ENCODE measurements at places on chromosomes 1 and 21. TPM values are rescaled to one million over a fixed set of nuclear protein-coding genes. Genes with fewer than 3 reads are reported as not detected.

DNA sequence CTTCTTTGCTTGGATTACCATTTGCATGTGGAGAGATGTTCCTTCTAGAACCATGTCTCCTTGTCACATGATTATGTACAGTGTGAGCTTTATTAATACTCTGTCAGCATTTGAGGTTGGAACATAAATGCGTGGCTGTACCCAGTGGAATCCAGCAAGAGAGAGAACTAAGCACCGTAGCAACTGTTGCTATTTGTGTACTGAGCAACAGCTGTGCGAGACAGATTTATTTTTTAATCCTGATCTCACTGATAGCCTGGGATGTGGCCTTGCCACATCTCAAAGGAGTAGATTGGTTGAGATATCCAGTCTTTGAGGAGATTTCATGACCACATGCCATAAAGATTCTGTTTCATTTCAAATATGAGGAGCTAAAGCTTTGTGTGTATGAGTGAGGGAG, 43.4 kb downstream of the KIF1B start:
- no peak overlapping the region for H3K4me3 ChIP-seq
- peaks cover 4% of the 10 kb centered on the region for H3K36me3 ChIP-seq
- peaks cover 21% of the 10 kb centered on the region for H3K4me1 ChIP-seq
- no peaks in the 10 kb centered on the region for H3K27me3 ChIP-seq
- no peak overlapping the region for H3K27ac ChIP-seq

DNA sequence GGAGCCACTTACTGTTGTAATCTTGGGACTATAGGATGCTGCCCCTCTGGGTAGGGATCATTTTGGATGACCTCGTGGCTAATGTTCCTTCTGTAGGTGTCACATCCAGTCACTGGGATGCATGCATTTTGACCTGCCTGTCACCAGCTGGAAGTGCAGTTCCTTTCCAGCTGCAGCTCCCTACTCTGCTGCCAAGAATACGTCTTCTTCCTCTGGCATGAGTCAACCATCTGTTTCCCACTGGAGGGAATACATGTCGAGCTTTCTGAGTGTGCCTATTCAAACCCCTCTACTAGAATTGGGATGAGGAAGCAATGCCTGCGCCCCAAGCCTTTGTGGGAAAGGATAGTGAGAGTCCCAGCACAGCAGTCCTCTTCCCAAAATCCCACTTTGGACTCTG, 415.5 kb upstream of the ADAMTS5 start:
- no peaks in the 10 kb centered on the region for H3K4me1 ChIP-seq
- no peak overlapping the region for H3K27ac ChIP-seq
- DNase-seq: no peak
- H3K36me3 ChIP-seq: no peaks in the 10 kb centered on the region

The B4GALT2 gene
- 26.1 TPM for total RNA-seq

The RNU1-3 gene
- 1,409 TPM for total RNA-seq

DNA sequence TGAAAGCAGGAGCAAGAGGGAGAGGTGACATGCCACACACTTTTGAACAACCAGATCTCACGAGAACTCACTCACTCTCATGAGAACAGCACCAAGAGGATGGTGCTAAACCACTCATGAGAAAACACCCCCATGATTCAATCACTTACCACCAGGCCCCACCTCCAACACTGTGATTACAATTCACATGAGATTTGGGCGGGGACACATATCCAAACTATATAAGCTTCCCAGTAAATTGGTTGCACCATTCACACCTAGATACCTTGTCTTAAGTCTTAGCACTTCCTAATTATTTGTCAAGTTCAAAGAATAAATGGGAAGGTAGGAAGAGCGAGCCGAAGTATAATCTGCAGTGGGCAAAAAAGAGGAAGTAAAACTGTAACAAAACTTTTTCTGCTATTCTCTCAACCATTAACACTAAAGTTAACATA, 34.3 kb downstream of the AMY1C start:
- no peaks in the 10 kb centered on the region for H3K36me3 ChIP-seq
- no peak overlapping the region for H3K4me3 ChIP-seq
- H3K27me3 ChIP-seq: no peaks in the 10 kb centered on the region
- H3K4me1 ChIP-seq: no peaks in the 10 kb centered on the region
- no peak overlapping the region for H3K27ac ChIP-seq

GRCh38 chr1:181936269-181936668, 125.2 kb downstream of the ZNF648 start:
- H3K36me3 ChIP-seq: no peaks in the 10 kb centered on the region
- H3K27me3 ChIP-seq: no peaks in the 10 kb centered on the region

DNA sequence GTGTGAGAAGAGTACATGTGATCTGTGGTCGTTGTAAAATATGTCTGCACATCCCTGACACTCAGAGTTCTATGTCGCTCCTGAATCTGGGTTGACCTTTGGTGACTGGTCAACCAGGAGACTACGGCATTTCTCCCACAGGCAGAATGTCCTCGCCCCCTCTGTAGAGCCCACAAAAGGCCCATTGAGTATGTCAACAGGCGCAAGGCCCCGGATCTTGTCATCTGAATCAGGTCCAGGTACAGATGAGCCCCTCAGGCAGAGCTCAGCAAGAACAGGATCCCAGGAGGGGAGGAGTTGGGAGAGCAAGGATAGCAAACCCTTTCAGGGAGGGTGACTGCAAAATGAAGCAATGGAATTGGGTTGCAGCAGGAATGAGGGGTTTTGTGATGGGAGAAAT, 126.5 kb downstream of the MATN1 start:
- no peak for DNase-seq
- H3K27me3 ChIP-seq: peaks cover 11% of the 10 kb centered on the region
- H3K36me3 ChIP-seq: no peaks in the 10 kb centered on the region
- H3K4me3 ChIP-seq: no peak overlapping the region

The SMYD2 gene
- 32.8 TPM for total RNA-seq

DNA sequence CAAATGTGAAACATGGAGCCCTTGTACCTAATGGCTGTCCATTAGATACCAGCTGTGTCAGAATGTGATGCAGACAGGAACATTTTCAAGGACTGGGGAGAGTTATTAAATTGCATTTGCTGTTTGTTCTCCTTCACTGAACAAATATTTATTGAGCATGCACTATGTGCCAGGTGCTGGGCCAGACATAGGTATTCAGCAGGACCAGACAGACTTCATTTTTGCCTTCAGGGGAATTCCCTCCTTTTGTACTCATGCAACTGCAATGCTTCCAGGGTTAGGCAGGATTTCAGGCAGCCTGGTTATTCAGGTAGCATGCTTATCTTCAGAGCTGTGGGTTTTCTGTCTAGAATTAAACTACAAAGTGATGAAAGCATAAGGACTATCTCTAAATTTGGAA, 64.2 kb upstream of the SMYD2 start:
- H3K27me3 ChIP-seq: peaks cover 19% of the 10 kb centered on the region
- no peaks in the 10 kb centered on the region for H3K36me3 ChIP-seq
- peaks cover 1% of the 10 kb centered on the region for H3K4me1 ChIP-seq
- no peak overlapping the region for H3K27ac ChIP-seq
- no peak for DNase-seq

- DNase-seq: no peak
- H3K27me3 ChIP-seq: peaks cover 24% of the 10 kb centered on the region
- H3K4me3 ChIP-seq: no peak overlapping the region
- H3K4me1 ChIP-seq: no peaks in the 10 kb centered on the region
- no peak overlapping the region for H3K27ac ChIP-seq
These were observed 97.4 kb upstream of the TMPRSS2 start for GRCh38 chr21:41605178-41605933.

GRCh38 chr1:186435336-186435735, 25.6 kb downstream of the PDC start:
- no peak overlapping the region for H3K4me3 ChIP-seq
- no peak overlapping the region for H3K27ac ChIP-seq
- H3K27me3 ChIP-seq: no peaks in the 10 kb centered on the region
- DNase-seq: no peak

DNA sequence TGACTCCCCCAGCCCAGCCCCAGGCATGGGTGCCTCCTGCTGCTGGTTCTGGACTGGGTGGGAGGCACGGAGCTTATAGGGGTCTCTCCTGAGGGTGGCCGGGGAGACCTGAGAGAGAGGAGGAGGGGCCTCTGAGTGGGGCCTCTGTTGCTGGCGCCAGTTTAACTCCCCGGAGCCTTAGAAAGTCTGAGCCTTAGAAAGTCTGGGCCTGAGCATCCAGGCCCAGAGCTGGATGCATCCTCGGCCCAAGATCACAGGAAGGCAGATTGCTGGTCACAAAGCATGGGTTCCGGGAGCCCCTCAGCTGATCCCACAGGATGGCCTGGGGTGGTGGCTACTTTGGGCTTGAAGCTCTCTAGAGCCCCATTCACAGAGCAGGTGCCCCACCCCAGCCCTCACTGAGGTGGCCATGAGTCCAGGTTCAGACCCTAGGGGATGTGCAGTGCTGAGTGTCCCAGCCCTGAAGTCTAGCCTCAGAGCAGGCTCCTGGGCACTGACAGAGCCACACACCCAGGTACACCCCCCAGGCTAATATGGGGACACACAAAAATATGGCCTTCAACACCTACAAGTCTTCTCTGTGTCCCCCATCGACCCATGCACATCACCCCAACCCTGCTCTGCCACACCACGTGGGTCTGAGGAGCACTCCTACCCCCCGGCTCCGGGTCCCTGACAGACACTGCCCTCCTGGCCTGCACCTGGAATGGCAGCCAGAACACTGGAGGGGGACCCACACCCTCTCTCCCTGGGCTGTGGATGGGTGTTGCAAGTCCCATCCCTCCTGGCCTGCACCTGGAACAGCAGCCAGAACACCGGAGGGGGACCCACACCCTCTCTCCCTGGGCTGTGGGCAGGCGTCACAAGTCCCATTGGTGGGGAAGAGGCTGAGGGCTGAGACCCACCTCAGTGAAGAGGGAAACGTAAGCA, 9.7 kb downstream of the PLA2G2F start:
- peaks cover 3% of the 10 kb centered on the region for H3K4me1 ChIP-seq
- H3K27me3 ChIP-seq: peaks cover 3% of the 10 kb centered on the region
- no peak overlapping the region for H3K27ac ChIP-seq
- no peaks in the 10 kb centered on the region for H3K36me3 ChIP-seq
- H3K4me3 ChIP-seq: no peak overlapping the region

DNA sequence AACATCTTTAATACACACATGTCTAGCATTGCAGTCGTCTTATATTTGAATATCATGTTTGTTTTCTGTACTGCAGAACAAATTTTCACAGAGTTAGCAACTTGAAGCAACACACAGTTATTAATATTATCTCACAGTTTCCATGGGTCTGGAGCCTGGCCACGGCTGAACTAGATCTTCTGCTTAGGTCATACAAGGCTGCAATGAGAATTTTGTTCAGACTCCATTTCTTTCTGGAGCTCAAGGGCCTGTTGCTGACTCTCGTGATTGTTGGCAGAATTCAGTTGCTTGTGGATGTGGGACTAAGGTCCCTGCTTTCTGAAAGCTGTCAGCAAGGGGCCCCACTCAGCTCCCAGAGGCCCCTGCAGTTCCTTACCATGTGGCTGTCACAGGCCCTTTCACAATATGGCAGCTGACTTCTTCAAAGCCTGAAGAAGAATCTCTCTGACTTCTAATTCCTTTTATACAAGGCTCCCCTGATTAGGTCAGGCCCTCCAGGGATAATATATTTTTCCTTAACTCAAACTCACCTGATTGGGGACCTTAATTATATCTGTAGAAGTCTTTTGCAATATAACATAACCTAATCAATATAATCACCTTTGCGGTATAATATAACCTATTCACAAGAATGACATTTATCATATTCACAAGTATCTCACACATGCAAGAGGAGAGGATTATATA, 296.3 kb downstream of the NFIA start:
- H3K27ac ChIP-seq: no peak overlapping the region
- no peaks in the 10 kb centered on the region for H3K4me1 ChIP-seq
- H3K27me3 ChIP-seq: no peaks in the 10 kb centered on the region
- H3K36me3 ChIP-seq: peaks cover 6% of the 10 kb centered on the region
- DNase-seq: no peak

The IGSF21 gene
- not detected for total RNA-seq

The LCE2B gene
- total RNA-seq: not detected

- H3K4me3 ChIP-seq: no peak overlapping the region
- H3K36me3 ChIP-seq: peaks cover 33% of the 10 kb centered on the region
- no peaks in the 10 kb centered on the region for H3K4me1 ChIP-seq
These were observed 22.6 kb downstream of the IFNGR2 start for GRCh38 chr21:33425825-33426224.

- no peak for DNase-seq
- H3K4me1 ChIP-seq: peaks cover 18% of the 10 kb centered on the region
- H3K36me3 ChIP-seq: no peaks in the 10 kb centered on the region
- no peaks in the 10 kb centered on the region for H3K27me3 ChIP-seq
- H3K4me3 ChIP-seq: no peak overlapping the region
These were observed 29.6 kb upstream of the CPLANE2 start for GRCh38 chr1:16266411-16267118.

- DNase-seq: no peak
- H3K27me3 ChIP-seq: no peaks in the 10 kb centered on the region
- no peak overlapping the region for H3K4me3 ChIP-seq
- H3K36me3 ChIP-seq: no peaks in the 10 kb centered on the region
These were observed 4.7 kb upstream of the SLC19A1 start for GRCh38 chr21:45546636-45547544.

DNA sequence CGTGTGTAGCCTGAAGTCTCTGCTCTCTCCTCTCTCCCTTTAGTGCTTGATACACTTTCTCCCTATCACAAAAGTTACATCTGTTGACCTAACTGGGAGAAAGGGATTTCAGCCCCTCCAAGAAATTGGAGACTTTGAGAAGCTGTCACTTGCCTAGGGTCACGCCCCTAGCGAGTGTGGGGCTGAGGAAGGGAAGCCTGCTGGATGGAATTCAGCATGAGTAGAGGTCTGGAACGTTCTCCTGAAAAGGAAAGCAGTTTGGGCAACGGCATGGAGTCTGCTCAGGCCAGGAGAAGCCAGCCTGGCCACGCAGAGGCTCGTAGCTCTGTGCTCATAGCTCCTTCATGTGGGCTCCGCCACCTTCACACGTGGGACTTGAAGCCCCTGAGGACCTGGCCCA, 22.4 kb downstream of the COL16A1 start:
- no peak overlapping the region for H3K4me3 ChIP-seq
- no peak overlapping the region for H3K27ac ChIP-seq
- DNase-seq: no peak
- H3K36me3 ChIP-seq: no peaks in the 10 kb centered on the region
- peaks cover 9% of the 10 kb centered on the region for H3K27me3 ChIP-seq

The TFF2 gene
- not detected for total RNA-seq

The GSTM5 gene
- total RNA-seq: not detected

DNA sequence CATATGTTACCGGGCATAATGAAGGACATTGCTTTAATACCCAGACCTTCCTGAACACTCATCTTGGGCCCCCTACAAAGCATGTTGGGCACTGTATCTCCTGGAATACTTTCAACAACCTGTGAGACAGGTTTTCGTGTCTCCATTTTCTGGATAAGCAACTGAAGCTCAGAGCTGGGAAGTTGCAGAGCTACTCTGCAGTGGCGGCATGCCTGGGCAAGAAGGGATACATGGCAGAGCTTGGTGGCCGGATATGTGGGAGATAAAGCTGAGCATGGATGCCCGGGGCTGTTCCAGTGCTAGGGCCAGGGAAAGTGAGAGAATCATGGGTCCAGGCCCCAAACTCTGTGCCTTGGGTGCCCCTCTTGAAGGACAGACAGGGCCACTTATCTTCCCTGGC, 71.6 kb upstream of the KCND3 start:
- H3K27ac ChIP-seq: no peak overlapping the region
- no peak overlapping the region for H3K4me3 ChIP-seq
- H3K27me3 ChIP-seq: peaks cover 17% of the 10 kb centered on the region
